ENCODE measurements at places on chromosomes 4 and X.

DNA sequence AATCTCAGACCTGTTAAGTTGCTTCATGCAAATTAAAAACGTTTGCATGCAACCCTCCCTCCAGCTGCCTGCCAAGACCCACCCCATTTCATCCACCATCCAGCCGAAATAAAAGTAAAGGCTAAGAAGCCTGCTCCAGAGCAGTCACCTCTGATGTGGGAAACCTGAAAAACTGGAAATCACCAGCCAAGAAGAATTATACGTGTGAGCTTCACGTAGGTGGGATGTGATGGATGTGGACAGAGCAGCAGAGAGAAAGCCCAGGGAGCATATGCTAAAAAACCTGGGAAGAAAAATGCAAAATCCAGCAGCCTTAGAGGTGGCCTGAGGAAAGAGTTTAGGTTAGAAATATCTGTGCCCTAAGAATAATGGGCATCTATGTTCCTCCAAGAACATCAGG, 160.6 kb upstream of the STS start:
- DNase-seq, result no peak

DNA sequence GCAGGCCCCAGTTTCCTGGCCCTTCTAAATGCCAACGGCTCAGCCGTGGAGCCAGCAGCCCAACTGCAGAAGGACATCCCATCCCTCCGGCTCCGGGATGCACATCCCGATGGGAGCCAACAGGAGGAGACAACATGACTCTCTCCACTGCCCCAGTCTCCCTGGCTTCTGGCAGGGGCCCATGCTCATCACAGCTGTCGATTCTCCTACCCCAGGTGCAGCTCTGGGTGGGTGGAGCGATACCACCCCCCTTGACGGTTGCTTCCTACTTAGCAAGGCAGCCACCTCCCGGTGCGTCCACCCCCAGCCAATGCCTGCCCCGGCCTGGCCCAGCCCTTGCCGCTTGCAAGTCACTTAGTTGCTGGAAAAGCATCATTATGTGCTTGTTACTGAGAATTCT, 19.5 kb downstream of the ZNF275 start:
- DNase-seq, result no peak

DNA sequence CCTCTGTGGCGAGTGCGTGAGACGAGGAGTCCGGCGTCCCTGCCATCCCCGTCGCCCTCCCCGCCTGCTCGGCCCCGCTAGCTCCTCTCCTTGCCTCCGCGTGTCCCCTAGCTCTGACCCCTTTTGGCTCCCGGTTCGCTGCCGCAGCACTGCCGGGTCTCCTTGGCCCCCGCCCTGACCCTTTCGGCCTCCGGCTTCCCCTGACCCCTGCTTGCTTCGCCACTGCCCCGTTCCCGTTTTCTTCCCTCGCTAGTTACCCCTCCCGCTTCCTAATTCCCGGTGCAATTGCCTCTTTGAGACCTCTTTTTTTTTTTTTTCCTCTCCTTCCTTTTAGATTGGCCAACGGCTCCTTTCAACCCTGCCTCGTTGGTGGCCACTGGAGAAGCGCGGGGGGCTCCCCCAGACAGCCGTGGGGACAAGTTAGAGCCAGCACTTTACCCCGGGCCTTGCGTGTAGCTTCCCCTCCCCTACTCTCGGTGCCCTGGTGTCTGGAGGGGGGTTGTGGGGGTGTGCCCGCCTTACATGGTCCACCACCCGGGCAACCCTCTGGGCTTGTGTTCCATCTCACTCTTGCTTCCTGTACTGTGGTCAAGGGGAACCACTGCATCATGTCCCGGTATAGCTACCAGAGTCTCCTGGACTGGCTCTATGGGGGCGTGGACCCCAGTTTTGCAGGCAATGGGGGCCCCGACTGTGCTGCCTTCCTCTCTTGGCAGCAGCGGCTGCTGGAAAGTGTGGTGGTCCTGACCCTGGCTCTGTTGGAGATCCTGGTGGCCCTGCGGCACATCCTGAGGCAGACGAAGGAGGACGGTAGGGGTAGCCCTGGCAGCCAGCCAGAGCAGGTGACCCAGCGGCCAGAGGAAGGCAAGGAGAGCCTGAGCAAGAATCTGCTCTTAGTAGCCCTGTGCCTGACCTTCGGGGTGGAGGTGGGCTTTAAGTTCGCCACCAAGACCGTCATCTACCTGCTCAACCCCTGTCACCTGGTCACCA, 548 bp downstream of the TMEM164 start:
- no peak for DNase-seq

GRCh38 chrX:46624090-46624786, 50.7 kb downstream of the CHST7 start:
- DNase-seq, result no peak

GRCh38 chrX:67436867-67437266, 107.0 kb upstream of the AR start:
- no peak for DNase-seq

DNA sequence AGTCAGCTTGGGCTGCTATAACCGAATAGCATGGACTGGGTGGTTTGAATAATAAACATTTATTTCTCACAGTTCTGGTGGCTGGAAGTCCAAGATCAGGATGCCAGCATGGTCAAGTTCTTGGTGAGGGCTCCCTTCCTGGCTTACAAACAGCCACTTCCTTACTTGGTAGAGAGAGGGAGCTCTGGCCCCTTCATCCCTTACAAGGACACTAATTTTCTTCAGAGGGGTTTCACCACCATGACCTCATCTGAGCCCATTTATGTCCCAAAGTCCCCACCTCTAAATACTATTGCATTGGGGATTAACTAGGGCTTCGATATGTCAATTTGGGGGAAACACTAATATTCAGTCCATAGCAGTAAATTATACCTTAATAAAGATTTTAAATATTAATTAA, 61.8 kb downstream of the CLNK start:
- DNase-seq, result no peak

DNA sequence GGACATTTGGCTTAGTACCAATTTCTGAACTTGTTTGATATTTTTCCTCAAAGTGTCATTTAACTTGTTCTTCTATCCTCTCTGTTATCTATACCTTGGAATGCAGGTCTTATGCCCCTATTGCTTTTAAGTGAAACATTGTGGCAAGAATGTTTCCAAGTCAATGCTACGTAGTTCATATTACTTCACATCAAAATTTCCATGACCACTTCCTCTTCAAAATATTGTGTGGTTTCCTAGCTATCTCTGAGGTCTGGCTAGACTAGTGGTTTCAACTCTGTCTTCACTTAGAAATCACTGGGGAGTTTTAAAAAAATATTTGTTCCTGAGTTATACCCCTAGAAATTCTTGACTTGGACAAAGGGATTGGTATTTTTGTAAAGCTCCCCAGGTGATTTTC, 20.2 kb upstream of the RASGEF1B start:
- DNase-seq, result no peak
